ENCODE measurements at places on chromosomes 6 and 20. TPM values are rescaled to one million over a fixed set of nuclear protein-coding genes. Genes with fewer than 3 reads are reported as not detected.

The TRERF1 gene
- total RNA-seq = 12.1 TPM

The CALHM4 gene
- not detected for total RNA-seq

- DNase-seq = no peak
These were observed 2.7 kb downstream of the COL21A1 start for GRCh38 chr6:56244528-56245253.

GRCh38 chr6:7727086-7727945 lies 1.4 kb downstream of the BMP6 start:
- no peak for DNase-seq

DNA sequence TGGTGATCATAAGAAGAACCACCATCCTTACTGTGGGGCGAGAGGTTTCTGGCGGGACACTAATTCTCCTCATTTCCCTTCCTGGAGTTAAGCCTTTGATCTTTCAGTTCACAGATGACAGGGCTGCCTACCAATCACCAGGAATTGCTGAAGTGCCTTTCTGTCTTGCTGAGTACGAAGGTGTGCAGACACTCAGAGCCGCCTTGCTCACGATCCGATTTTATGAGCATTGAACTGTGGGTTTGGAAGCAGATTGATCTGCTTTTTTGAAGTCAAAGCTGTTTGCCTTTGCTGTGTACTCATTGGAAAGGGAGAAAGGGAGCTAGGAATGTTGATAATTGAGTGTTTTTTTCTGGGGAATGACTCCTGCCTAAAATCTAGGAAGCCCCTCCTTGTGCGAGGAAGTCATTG lies 129.1 kb upstream of the SALL4 start:
- DNase-seq = no peak

The AHI1 gene
- 101 TPM for total RNA-seq

- DNase-seq = peak; percentile 59
These were observed 10.9 kb downstream of the BANF2 start for GRCh38 chr20:17710379-17711266.

GRCh38 chr6:168078175-168078942 lies 653 bp downstream of the FRMD1 start:
- no peak for DNase-seq

GRCh38 chr6:131063764-131064272 lies 773 bp upstream of the EPB41L2 start:
- DNase-seq = no peak

The RSPH3 gene
- total RNA-seq = 8.6 TPM

The CRISP3 gene
- total RNA-seq = 31.8 TPM

DNA sequence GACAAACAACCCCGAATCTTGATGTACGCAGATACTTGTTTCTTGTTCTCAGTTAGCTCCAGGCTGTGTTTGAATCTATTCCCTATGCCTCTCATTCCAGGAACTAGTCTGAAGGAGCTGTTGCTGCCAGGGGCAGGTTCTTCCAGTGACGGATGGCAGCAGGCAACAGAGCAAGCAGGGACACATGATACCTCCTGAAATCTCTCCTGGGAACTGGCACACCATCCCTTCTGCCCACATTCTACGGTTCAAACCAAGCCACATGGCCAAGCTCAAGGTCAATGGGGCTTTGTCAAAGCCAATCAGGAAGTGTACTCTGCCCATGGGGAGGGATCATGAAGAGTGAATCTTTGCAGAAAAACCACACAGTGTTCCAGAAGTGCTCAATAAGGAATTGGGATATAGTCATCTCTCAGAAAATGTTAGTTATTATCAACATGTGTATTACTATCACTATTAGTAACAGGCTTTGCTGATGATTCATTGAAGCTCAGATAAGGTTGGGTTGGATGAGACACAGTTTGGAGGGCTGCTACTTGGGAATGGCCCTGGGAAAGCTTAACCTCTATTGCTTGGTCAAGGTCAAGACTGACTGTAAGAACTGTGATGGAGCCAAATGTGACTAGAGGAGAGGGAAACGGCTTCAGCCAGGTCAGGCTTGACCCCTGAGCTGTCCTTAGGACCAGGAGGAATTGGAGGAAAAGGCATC lies 454.9 kb downstream of the PTPRT start:
- DNase-seq = no peak

DNA sequence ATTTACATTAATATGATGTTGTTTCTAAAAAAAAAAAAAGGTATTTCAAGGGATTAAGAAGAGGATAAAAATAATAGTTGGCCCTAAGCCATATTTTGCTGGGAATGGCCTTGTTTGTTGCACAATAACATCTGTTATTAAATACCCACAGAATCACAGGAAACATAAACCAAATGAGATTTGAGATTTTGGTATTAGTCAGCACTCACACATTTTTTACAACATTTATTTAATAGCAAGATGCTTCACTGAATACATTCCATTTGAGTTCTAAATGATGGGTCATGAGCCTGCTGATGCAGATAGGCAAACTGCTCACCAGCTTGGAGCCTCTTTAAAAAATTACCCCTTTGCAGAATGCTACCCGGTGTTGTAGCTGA lies 92.9 kb upstream of the ENPP5 start:
- no peak for DNase-seq

DNA sequence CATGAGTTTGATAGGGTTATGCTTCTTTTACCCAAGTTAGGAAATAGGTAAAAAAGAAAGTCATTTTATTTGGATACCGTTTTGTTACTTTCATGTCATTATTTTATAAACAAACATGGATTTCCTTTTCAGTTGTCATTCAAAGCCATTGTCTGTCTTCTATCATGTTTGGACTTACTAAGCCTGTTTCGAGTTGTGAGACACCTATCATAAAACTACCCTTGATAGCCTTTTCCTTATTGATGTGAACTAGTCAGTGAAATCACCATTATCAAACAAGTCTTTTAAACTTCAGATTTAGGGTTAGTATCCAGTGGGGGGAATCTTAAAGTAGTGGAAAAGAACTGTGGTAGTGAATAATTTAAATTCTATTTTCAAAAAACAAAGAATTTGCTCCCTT lies 85.0 kb upstream of the KIF25 start:
- DNase-seq = no peak

DNA sequence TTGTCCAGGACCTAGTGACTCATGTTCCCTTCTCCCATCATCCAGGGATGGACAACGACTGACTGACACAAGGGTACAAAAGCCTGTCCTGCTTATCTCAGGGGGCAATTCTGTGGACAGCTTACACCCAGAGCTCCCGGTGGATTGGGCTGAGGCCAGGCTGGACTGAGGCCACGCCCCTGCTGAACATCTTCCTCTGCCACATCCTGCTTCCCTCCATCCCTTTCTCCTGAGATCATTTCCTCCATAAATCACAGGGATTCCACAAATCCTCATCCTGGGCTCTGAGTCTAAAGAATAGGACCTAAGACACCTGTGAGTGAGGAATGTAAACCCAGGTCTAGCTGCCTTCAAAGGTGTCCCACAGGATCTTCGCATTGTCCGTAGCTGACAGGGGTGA lies 30.4 kb upstream of the RNF24 start:
- no peak for DNase-seq

DNA sequence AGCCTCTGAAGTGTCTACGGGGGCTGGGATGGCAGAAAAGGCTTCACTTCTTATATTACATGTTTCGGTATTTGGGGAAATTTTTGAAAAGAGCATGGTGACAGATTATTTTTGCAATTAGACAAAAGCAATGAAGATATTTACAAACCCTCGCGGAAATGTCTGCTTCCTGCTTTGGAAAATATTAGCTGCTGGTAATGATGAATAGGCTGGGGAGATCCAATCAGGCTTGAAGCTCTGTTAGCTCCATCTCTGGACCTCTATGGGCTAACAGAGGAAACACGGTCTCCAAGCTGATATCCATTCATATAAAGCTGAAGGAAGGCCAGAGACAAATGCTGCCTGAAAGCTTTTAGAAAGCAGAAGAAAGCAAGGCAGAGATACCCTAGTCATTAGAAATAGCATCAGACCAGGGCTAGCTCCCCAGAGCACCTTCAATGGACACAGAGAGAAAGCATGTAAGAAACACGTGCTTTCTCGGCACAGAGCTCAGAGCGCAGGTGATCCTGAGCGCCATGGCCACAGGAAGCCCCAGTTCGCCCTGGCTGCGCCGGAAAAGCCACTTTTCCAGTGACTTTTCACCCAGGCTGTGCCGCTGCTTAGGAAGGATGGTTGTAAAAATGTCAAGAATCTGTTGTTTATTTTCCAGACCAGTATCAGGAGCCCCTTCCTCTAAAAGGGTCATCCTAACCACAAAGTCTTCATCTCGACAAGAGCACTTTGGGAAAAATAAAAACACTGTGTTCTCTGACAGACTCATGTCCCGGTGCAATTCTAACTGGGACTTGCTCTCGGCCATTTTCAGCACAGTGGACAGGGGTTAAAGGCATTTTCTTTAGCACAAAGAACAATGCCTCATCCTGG lies 68.5 kb upstream of the NFATC2 start:
- DNase-seq = no peak
